Activated CD4-positive, alpha-beta T cell treated with anti-CD3 and anti-CD28 coated beads, Interleukin-2, amount 50 U/mL, for 48 hours (primary cell): ENCODE measurements at places on chromosomes 11 and 22.

GRCh38 chr11:34523053-34523452 lies 9.5 kb upstream of the ELF5 start:
- DNase-seq = no peak

GRCh38 chr11:2737866-2738265 lies 38.1 kb upstream of the KCNQ1OT1 start:
- DNase-seq = no peak

DNA sequence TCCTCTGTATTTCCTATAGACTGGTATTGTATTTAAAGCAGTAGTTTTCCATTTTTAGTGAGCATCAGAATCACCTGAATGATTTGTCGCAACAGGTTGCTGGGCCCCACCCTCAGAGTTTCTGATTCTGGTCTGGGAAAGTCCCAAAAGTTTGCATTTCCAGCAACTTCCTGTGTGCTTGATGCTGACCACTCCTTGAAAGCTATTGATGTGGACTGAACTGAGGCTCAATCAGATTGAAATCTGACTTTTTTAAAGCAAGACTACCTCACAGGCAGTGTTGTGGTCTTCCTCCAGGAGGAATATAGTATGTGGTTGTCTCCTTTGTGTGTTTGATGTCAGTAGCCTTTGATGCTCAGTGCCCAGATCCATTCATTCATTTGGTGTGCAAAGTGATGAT lies 17.2 kb upstream of the MPZL2 start:
- no peak for DNase-seq

DNA sequence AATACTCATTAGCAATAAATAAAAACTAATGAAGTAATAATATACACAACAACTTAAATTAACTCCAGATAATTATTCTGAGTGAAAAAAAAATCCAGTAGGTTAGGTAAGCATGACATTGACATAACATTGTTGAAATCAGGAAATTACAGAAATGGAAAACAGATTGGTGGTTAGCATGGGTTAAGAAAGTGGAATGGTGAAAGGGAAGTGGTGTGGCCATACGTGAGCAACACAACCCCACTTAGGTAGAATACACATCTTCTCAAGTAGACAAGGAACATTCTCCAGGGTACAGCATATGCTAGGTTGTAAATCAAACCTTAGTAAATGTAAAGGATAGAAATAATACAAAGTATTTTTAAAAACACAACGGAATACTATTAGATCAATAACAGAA lies 30.2 kb upstream of the CLTCL1 start:
- DNase-seq = no peak

DNA sequence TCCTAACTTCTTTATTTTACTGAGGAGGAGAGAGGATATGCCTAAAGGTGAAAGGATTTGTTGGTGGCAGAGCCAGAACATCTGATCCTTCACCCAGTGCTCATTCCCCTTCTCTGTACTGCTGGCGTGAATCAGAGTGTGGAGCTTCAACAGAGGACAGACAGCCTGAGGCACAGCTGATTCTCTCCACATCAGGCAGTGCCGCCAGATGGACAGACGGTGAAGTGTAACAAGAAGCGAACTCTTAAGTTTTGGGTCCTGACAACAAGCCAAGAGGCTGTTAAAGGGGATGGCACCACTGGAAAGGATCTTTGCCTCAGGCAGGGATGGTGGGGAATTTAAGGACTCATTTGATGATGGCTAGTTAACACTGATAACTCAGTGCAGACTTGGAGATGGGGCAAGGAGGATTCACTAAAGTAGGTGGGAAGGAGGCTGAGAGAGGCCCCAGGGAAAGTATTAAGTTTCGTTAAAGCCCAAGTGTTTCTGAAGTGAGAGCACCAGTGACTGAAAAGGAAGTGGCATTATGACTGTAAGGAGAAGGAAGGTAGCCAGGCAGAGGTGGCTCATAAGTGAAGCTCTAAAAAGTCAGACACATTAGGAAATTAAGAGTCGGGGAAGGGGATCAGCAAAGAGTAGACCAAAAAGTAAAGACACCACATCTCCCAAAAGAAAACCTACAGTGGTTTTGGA lies 81.3 kb downstream of the CLPB start:
- peak; percentile 27 for DNase-seq

DNA sequence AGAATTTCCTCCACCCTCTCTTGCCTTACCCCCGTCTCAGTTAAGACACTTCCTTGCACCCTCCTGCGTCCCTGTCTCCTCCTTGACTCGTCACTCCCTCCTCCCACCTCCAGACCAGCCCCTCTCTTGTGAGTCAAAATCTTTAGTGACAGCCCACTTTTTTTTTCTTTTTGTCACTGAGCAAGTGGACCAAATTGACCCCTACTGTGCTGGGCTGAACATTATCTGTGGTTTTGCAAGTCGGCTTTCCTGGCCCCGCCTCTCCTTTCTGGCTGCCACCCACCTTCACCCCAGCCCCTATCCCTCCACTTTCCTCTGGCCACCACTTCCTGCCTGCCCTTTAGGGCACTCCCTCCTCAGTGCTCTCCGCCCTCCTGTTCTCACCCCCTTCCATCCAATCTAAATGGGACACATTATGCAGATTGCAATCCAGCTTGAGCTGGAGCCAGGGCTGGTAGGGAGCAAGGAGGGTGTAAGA lies at the start of gene APLNR:
TSS of gene APLNR (minus strand) at position 47 of the 478 bp plus-strand sequence. CDS start 246 bp downstream, outside the sequence.
- no peak for DNase-seq

GRCh38 chr22:31651664-31652063 lies 10.4 kb downstream of the PISD start:
- no peak for DNase-seq

DNA sequence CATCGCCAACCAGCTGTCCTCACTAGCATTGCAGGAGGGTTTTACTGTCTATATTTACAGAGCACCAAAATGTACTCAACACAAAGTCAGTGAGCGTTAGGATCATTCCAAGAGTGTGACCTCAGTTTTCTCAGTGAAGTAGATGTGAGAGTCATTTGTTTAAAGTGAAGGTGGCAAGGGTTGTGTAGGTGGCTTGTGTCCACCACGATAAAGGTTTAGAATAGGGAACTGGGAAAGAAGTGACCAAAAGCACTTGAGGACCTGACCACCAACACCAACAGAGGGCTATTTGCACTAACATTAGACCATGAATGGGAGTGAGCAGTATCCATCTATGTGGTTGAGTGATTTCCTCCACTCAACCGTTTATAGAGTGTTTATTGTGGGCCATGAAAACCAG lies 152.5 kb upstream of the POU2AF2 start:
- no peak for DNase-seq

DNA sequence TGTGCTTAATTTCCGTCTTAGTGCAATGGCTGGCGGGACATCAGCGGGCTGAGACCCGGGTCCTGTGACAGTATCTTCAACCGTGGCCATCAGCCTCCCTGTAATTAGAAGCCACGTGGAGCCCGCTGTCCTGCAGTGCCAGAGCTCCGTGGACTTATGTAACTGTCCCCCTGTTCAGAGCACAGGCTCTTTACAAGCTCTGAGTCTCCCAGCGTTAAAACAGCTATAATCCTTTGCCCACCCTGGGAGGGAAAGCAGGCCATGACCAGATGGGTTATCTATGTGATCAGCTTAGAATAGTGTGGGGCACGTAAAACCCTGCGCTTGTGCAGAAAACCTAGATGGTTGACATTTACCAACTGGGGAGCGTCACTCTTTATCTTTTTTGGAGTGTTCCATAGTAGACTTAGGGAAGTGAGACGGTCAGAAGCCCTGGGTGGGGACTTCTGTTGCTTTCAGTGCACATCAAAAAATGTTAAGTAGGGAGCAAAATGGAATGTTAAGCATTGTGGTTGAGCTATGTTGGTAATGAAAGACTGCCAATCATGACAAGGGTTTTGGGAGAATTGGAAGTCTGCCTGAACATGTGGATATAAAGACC lies 103.5 kb upstream of the CADM1 start:
- no peak for DNase-seq

DNA sequence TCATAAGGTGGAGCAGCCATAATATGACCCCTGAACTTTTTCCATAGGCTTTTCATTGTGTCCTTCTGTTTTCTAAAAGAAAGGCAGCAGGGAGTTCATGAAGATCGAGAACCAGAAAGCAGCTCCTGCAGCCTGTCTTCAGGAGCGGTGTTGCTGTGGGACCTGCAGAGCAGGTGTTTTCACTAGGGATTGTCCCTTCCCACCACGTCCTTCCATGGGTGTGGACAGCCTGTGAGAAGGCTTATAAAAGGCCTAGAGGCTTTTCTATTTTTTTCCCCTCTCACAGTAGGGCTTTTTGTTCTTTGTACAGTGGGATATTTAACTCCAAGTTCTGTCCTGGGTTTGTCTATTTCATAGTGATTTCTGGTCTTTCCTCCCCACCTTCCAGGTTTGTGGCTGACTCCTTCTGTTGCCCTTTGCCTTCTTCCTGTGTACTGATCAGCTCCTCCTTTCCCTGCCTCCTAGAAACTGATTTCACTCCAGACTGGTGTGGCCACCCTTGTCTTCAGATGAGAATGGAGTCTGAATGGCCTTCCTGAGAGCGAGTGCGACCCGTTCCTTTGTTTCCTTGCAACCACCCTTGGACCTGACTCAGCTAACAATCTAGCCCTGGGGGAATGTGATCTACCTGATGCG lies 10.1 kb downstream of the MRPL16 start:
- DNase-seq = no peak

DNA sequence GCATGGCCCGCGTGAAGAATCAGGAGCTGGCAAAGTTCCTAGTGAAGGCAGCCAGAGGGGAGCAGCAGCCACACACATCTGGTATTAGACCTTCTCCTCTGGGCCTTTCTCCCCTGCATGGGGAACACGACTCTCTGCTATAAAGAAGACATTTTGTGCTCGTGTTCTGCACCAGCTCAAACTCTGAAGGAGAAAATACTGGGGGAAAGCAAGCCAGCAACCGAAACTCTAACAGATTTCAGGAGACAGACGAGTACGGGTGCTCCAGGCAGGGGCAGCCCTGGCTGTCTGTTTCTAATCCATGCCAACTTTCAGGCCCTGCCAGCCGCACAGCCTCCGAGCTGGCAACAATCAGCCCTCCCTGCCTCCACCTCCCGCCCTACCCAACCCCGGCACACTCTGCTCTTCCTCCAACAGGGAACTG lies 296.3 kb downstream of the BRD1 start:
- no peak for DNase-seq

GRCh38 chr22:26804911-26805539 lies 147.6 kb downstream of the MIAT start:
- no peak for DNase-seq

- no peak for DNase-seq
These were observed 367 bp downstream of the HPS5 start for GRCh38 chr11:18321578-18321968.

DNA sequence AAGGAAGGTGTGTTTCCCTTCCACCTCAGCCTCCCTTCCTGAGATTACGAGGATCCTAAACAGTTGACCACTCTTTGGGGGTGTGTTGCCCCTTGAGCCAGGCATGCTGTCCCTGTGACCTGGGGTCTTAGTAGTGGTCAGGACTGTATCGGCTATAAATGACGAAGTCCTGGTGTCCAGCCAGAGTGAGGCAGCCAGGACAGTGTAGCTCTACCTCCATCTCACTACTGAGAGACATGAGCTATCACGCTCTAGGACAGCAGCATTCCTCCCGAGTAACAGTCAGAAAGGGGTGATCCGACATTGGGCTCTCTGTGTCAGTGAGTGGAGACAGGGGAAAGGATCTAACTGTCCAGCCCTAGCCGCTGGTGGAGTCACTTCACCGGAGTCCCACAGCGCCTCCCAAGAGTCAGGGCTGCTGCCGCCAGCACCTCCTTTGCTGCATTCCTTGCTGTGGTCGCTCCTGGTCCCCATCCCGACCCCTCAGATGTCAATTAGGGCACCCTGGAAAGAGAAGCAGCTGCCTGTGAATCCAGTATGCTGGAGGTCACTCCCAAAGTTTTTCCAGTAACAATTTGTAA lies 3.3 kb upstream of the B3GNT6 start:
- no peak for DNase-seq

DNA sequence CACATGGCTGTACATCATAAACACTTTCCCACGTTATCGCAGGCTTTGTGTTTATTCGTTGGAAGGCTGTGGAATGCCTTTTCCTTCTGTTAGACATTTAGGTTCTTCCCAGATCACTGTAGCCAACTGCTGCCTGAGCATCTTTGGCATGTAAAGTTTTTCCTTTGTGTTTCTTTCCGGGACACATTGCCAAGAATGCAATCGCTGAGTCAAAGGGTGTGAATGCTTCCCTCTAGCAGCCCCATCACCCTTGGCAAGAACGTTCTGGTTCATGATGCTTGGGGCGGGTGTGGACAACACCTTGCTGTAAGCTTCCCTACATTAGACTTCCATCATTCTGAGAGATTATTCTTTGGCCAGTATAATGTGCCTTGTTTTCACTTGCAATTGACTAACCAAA lies 136.2 kb downstream of the OSBP2 start:
- no peak for DNase-seq

DNA sequence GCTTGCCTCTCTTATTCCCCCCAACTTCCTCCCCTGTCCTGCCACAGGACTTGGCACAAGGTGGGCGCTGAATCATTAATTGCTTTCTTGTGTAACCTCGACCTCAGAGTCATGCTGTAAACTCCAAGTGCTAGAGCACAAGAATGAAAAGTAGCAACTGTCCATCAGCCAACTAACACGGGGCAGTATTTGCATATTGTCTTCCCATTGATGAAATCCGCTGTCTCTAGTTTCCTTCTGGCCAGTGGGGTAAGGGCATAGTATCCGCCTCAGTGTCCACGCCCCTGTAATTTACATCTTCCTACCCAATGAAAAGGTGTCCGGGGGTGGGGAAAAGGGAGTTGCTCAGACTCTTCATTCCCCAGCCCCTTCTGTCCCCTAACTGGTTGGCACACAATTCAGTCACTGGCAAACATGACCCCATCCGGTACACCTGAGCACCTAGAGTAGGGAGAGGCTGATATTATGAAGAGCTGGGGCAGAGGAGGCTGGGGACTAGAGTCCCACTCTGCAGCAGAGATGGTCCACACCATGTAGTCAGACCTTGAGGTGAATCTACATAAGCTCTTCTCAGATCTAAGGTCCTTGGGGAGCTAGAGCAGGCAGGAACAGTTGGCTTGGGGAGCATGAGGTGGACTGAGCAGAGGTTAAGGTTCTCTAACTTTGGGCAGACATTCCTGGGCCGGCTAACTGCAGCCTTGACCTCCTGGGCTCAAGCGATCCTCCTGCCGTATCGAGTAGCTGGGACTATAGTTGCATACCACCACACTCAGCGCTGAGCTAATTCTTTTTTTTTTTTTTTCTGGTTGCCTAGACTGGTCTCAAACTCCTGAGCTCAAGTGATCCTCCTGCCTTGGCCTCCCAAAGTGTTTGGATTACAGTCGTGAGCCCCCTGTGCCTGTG lies 6.8 kb upstream of the GGA1 start:
- no peak for DNase-seq
